ENCODE measurements at places on chromosomes 4 and X.

GRCh38 chr4:129561886-129562671, 466.1 kb downstream of the C4orf33 start:
- no peak for ATAC-seq

- no peak for ATAC-seq
These were observed 29.7 kb upstream of the SLC25A4 start for GRCh38 chr4:185113340-185113739.

DNA sequence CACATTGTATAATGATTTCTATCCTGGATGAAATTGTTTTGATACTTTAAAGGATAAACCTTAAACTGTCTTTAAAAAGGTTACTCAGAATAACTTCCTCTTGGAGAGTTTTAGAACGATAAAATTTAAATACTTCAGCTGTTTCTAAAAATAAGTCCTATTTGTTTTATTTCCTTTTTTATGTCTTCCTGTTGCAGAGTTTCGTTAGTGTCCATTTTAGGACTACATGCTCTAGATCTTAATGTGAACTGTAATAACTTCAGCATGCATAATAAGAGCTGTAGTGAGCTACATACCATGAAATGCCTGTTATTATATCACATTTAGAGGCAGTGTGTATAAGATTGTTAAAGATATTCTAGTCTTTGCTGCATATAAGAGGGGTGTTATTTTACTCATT, 14.6 kb downstream of the ATP10D start:
- no peak for ATAC-seq

- no peak for ATAC-seq
These were observed 44.2 kb downstream of the GSX2 start for GRCh38 chr4:54144199-54144598.

DNA sequence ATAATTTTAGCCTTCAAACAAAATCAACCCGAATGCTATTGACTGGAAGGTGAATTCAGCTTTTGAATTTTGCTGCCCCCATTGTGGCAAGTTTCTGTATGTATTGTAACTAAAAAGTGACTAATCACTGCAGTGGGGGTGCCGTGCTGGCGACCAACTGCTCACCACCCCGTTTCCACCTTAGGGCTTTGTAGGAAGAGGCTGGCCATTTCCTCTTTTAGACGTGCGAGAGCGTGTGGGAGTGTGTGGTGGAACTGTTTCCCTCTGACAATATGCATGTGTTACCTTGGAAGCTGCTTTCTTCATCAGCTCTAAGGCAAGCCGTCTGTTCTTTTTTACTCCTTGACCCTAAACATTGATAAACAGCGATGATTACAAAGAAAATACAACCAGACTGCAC, 78.8 kb downstream of the SEL1L3 start:
- no peak for ATAC-seq

DNA sequence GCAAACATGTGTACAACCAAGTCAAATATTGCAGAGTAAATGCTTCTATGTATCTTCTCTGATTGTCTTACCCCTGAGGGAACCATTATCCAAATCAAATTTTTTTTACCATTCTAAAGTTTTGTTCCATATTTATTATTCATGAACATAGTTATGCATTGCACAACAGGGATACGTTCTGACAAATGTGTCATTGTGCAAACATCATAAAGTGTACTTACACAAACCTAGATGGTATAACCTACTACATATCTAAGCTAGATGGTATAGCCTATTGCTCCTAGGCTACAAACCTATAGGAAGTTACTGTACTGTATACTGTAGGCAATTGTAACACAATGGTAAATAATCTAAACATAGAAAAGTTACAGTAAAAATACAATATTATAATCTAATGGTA, 23.4 kb downstream of the BEX3 start:
- no peak for ATAC-seq

GRCh38 chr4:2322841-2323240, 60.9 kb upstream of the MXD4 start:
- no peak for ATAC-seq

GRCh38 chr4:168634276-168634802, 137.5 kb downstream of the PALLD start:
- no peak for ATAC-seq

DNA sequence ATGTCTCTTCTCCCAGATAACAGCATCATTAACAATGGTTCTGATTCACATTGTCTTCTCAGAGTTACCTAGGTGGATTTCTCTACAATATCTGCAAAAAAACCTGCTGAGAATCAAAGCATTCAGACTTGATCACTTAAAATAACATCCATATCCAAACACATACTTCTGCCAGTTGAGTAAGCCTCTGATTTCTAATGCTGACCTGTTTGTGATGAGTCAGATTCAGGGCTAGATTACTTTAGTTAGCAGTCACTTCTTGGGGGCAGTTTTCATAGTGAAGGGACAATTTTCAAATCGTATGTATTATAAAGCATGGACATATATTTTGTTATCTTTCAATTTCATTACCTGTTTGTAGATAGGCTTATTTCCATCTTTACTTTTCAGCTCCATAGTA, 35.5 kb downstream of the CCNI start:
- no peak for ATAC-seq

DNA sequence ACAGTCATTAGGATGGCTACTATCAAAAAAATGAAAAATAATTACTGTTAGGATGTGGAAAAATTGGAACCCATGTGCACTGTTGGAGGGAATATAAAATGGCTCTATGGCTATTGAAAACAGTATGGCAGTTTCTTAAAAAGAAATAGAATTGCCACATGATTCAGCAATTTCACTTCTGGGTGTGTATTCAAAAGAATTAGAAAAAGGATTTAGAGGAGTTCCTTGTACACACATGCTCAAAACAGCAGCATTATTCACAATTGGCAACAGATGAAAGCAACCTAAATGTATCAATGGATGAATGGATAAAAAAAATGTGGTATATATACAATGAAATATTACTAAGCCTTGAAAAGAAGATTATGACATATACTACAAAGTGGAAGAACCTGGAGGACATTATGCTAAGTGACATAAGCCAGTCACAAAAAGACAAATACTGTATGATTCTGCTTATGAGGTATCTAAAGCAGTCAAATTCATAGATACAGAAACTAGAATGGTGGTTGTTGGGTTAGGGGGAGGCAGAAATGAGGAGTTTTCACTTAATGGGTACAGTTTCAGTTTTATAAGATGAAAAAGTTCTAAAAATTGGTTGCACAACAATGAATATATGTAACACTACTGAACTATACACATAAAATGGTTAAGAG, 123.2 kb downstream of the ELOVL6 start:
- no peak for ATAC-seq

DNA sequence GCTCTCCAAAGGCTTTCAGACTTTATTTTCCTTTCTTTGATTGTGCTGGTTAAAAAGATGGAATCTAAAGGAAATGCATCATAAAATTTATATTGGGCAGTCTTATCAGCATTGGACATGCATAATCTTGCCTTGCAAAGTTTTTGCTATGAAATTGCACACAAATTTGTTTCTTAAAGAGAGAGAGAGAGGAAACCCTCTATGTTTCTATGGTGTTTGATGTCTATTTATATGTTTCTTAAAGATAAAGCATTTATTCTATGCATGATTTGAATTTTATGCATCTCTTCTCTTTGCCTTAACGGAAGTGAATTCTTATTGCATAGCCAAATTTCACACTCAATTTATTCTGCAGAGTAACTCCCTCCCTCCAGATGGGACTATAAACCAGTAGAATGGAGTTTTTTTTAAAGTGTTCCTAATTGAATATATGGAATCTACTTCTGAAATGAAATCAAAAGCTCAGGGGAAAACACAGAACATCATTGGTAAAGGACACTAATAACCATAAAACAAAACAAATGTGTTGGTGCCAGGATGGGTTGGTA, 83.5 kb upstream of the PPARGC1A start:
- no peak for ATAC-seq

DNA sequence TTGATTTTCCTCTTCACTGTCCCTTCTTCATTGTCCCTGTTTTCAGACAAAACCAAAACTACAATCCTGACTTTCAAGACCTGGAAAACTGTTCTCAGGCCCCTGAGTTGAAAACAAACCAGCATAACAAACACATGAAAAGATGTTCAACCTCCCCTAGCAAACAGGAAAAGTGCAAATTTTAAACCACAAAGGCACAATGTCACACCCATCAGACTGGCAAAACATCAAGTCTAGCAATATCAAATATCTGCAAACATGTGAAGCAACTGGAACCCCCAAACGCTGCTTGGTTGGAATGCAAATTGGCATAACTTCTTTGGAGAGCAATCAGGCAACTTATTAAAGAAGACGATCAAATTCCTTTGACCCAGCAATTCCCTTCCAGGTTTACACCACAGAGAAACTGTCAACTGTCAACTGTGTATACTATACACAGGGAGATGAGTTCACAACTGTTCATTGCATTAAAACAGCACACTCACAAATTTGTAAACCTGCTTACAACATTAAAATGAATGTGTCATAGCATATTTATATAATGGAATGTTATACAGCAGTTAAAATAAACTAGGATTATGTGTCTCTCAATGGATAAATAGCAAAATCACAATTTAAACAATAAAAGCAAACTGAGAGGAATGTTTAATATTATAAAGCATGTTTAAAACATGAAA, 7.0 kb downstream of the USP46 start:
- no peak for ATAC-seq

DNA sequence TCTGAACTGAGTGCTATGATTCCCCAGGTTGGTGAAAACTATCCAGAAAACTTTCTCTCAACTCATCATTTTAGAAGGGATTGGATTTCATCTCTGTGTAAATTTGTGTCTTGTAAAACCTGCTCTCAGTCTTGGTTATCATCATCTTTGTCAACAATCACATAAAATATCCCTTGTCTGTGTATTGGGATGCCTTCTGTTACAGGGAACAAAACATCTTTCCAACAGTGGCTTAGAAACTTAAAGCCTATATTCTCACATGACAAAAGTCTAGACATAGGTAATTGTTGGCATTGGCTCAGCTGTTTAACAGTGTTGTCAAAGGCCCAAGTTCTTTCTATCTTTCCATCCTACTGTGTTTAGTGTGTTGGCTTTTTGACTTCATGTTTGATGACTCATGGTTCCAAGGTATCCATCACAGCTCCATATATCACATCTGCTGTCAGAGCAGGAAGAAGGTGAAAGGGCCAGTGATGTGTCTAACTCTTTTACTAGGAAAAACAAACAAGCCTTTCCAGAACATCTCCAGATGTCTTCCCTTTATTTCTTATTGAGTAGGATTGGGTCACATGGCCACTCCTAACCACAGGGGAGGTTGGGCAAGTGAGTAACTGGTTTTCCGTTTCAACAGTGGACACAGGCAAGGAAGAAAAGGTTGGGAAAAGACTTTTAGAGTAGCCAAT, 65.0 kb downstream of the PHEX start:
- no peak for ATAC-seq

- peak; percentile 63 for ATAC-seq
These were observed 31.6 kb downstream of the TKTL1 start for GRCh38 chrX:154327038-154327820.

- peak; percentile 55 for ATAC-seq
These were observed 29.0 kb downstream of the LRBA start for GRCh38 chr4:150986085-150986484.

- no peak for ATAC-seq
These were observed 17.8 kb downstream of the PSAPL1 start for GRCh38 chr4:7416745-7417432.

DNA sequence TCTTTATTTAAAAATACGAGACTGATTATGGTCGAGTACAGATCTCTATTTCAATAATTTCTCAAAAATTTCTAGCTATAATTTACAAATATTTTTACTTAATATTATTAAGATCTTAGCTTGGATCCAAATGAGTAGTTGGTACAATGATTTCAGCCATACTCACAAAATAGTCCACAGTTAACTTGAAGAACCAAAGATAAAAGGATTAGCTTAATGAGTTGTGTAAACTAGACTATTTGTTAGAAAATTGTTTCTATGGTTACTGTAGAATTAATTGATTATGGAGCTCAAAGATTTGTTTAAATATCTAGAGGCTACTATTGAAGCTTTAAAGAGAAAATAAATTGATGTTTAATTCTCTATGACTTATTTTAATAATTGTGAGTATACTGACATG, 1.6 kb downstream of the UGT2B10 start:
- no peak for ATAC-seq

GRCh38 chrX:85994228-85994627, 53.1 kb downstream of the CHM start:
- ATAC-seq: no peak

DNA sequence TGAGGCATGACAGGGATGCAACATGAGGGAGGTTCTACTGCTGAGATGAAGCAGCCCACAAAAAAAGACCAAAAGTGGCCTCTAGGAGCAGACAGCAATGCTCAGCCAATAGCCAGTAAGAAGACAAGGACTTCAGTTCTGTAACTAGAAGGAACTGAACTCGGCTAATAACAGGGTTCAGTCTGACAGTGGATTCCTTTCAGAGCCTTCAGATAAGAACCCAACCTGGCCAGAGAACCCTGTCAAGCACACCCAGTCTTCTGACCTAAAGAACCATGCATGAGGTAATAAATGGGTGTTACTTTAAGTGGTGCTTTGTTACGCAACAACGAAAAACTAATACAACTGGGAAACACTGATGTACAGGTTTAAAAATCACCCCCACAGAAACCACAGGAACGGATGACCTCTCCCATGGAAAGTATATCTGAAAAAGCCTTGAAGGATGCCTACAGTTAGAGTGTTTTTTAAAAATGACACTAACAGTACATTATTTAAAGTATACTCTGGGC, 94.6 kb downstream of the PAPSS1 start:
- no peak for ATAC-seq
